ENCODE measurements at places on chromosomes 2 and 18. TPM values are rescaled to one million over a fixed set of nuclear protein-coding genes. Genes with fewer than 3 reads are reported as not detected.

The EHBP1 gene
- 29.0 TPM for total RNA-seq

The SIX3 gene
- total RNA-seq = not detected

The POTEJ gene
- total RNA-seq = not detected

The DSEL gene
- 10.7 TPM for total RNA-seq

The EGR4 gene
- not detected for total RNA-seq

The TNFRSF11A gene
- 1.4 TPM for total RNA-seq

The CFAP65 gene
- not detected for total RNA-seq

The TEKT4 gene
- total RNA-seq = 0.10 TPM

The ADAM23 gene
- total RNA-seq = not detected

The KCNF1 gene
- not detected for total RNA-seq

The LOXHD1 gene
- total RNA-seq = not detected

The MAP3K19 gene
- not detected for total RNA-seq

The SP100 gene
- total RNA-seq = 54.0 TPM

The APCDD1 gene
- total RNA-seq = under 0.01 TPM

The ADI1 gene
- total RNA-seq = 32.5 TPM

The KLHL29 gene
- 12.2 TPM for total RNA-seq

The KCNK3 gene
- 9.6 TPM for total RNA-seq

The LHCGR gene
- not detected for total RNA-seq

The CRYBA2 gene
- total RNA-seq = not detected

The AMER3 gene
- total RNA-seq = not detected

The RBM44 gene
- total RNA-seq = 0.35 TPM

The DSC3 gene
- 0.69 TPM for total RNA-seq

The SP5 gene
- 0.69 TPM for total RNA-seq

The C2orf66 gene
- total RNA-seq = not detected

The SOWAHC gene
- total RNA-seq = 20.7 TPM

The PROM2 gene
- 38.0 TPM for total RNA-seq

The PAX8 gene
- 86.5 TPM for total RNA-seq

The NETO1 gene
- total RNA-seq = 4.9 TPM

The HOXD11 gene
- total RNA-seq = 10.5 TPM

The KCNG2 gene
- total RNA-seq = not detected

The UBE2E3 gene
- total RNA-seq = 75.2 TPM
